ENCODE measurements at places on chromosomes 6 and 20. TPM values are rescaled to one million over a fixed set of nuclear protein-coding genes. Genes with fewer than 3 reads are reported as not detected.

- DNase-seq, result no peak
Measured at GRCh38 chr6:86775893-86776292, 161.4 kb upstream of the HTR1E start.

DNA sequence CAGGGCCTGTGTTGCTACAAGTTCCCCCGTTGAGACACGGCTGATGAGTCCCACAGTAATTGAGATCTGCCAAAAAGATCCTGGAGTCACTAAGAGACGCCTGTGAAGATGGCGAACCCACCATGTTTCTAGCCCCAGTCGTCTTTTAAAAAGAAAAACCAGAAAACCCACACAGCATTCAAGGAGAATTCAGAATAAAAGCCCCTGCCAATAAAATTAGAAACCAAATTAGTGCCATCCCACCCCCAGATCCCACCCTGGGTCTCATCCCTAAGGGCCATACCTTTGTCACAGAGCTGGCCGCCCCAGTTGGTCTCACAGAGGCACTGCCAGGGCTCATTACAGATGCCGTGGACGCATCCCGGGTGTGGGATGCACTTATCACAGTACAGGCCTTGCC is 21.6 kb downstream of the JAG1 start:
- no peak for DNase-seq

DNA sequence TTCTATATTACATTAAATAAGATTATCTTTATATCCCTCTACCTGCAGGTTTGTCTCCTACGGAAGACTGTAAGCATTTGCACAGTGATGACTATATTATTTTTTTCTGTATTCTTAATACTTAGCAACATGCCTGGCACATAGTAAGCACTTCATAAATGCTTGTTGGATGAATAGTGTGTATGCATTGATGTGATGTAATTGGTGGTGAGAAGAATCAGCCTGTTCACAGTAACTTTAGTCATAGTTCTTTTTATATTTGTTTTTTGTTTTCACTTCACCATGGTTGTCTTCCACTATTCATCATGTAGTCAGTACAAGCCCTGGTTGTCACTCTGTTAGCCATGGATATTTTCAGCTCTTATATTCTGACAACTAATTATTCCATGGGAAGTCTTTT is 184.0 kb upstream of the FLRT3 start:
- DNase-seq, result no peak

- no peak for DNase-seq
Measured at GRCh38 chr6:81894306-81894705, 141.8 kb upstream of the TENT5A start.

DNA sequence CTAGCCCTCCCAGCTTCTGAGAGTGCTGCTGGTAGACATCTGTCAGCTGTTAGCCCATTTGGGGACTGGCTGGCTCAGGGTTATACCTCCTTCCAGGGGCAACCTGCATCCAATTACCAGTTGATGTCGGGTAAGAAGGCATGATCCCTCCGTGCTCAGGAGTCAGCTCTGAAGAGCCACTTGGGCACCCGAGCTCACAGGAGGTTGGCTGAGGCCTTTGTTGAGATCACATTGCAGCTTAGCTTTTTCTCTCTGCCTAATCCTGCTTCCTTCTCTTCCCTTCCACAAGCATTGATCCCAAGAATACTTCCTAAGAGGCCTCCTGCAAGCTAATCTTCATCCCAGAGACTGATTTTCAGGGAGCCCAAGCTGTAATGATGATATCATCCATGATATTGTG is 35.5 kb downstream of the SCP2D1 start:
- peak; percentile 56 for DNase-seq

DNA sequence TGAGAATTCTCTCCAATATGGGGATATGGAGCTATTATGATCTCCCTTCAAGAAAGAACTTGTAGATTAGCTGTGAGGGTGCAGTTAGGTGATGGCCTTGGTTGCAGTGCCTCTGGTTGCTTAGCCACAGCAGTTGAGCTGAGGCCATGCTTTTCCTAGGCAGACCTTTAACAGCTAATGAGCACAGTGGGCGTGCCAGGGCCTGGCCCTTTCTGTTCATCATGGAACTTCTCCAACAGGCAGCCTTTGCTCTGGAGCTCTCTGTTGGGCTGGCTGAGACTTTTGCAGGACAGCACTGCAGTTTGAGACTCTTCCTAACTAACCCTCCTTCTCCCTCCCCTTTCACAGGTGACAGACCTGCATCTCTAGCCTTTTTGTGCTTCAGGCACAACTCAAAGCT is 39.7 kb upstream of the TMEM170B start:
- DNase-seq, result no peak

DNA sequence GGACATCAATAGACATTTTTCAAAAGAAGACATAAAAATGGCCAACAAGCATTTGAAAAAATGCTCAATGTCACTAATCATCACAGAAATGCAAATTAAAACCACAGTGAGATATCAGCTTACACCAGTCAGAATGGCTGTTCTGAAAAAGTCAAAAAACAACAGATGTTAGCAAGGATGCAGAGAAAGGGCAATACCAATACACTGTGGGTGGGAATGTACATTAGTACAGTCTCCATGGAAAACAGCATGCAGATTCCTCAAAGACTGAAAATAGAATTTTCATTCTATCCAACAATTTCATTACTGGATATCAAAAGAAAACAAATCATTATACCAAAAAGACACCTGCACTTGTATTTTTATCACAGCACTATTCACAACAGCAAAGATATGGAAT is 85.3 kb downstream of the DCDC2 start:
- DNase-seq, result no peak

- DNase-seq, result peak; percentile 67
Measured at GRCh38 chr6:147820520-147820919, 312.0 kb downstream of the SAMD5 start.

GRCh38 chr6:5325173-5325572 is 63.9 kb downstream of the FARS2 start:
- DNase-seq, result no peak

DNA sequence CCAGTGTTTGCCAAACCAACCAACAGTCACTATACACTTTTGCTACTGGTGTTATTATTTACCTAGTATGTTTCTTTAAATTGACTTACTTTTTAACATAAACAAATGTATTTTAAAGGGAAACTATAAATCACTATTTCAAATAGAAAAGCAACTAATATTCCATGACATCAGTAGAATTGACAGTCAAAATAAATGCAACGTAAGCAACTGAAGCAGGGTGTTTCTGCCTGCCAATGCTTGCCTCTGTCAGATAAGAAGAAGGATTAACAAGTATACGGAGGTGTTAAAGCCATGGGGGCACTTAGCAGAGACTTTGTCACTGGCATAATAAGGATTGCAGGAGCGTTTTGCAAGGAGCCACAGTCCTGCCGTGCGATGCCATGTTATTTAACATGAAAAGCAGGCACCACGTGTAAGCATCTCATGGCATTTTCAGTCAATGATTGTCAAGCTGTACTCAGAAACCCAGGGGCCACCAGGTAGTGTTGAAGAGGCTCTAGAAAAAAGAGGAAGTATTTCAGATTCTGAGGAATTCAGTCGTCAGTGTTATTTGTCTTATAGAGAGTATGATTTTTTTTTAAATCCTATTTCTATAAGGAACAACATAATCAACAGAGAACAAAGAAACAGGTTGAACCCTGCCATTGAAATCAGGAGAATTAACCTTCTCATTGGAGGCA is 131.7 kb downstream of the BFSP1 start:
- peak; percentile 23 for DNase-seq

DNA sequence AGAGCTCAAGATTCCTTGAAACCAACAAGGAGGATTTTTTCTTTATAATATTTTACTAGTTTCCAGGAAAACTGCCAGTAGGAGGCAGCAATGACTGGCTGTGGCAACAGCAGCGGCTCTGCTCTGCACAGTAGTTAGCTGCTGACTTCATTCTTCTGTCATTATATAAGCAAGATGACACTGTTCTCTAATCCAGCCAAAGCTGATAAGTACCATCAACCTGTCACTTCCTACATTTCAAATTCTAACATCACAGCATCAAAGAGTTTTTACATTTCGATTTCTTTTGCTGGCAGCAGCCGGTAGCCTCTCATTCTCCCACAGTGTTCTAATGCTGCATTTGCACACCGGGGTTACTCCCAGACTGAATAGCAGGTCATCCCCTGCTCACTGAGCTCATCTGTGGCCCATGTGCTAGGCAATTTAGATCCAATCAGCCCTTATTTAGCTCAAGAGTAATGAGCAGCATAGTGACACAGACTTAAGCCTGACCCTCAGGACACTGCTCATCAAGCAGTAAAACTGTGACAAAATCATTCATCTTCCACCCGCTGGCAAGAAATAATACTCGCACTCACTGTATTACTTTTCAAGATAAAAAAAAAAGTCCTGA is 67.8 kb downstream of the MMS22L start:
- DNase-seq, result peak; percentile 76

- no peak for DNase-seq
Measured at GRCh38 chr6:7341989-7342742, 29.2 kb upstream of the SSR1 start.

DNA sequence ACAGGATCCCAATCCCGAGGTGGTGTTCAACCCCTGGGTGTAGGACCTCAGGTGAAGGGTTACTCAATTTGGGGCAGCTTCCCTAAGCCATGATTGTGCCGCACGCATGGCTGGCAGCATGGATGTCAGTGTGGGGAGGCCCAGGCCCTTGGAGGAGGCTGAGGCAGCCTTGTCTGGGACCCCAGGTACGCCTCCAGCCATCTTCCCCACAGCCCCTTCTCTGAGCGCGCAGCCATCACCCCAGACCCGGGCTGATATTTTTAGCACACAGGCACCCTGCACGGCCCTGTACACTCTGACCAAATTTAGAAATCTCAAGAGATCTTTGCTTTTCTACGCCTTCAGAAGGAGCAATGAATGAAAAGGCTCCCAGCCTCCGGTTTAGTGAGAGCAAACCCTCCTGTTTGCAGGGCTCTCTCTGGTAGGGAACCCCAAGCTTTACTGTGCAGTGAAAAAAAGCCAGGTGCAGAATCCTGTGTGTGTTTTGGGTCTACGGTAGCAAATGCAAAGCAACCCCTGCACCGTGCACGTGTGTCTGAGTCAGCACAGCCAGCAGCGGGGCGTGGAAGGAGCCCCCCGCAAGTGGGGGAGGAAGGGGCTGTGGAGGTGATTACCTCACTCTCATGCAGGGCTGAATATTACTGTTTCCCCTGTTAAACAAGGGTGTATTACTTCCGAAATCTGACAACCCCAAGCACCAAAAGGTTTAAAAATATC is 44.3 kb downstream of the CTCFL start:
- no peak for DNase-seq

DNA sequence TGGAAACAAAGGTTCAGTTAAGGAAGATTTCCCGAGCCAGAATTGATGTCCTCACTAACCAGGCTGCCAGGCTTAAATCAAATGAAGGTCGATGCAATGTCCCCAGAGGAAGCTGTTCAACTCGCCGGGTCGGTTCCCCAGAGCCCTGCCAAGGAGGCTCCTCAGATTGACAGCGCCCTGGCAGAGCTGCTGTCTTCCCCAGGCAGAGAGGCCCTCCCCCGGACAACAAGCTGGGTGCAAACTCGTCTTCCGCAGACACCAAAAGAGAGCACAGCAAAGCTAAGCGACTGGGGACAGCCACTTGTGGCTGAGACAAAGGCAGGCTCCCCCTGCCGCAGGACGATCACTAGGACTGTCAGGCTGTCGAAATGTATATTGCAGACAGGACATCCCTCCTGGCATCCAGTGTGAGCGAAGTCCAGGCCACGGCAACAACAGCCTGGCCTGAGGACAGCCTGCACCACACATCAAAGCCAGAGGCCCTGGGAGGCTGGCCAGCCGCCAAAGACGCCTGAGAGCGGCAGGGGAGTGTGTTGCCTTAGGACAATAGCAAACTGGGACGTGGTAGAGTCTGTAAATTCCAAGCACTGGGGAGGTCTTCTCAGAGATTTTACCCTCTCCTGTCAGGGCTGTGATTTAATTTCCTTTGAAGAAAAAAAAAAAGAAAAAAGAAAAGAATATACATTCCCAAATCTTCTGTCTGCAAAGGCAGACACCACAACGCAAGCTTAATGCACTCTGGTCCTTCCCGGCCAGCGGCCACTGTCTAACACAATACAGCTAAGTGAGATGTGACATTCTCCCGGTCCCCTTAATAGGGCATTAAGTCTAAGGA is 99.1 kb downstream of the HIVEP2 start:
- peak; percentile 87 for DNase-seq

GRCh38 chr20:63394069-63394919 is 33.1 kb upstream of the CHRNA4 start:
- peak; percentile 58 for DNase-seq

- DNase-seq, result no peak
Measured at GRCh38 chr6:142058551-142059290, 74.0 kb upstream of the GJE1 start.

Gene CST2
- not detected for total RNA-seq

Gene RAET1L
- total RNA-seq, result not detected

Gene SLC22A3
- total RNA-seq, result 0.06 TPM

Gene MYMX
- total RNA-seq, result 0.54 TPM

Gene BPIFB1
- total RNA-seq, result not detected

Measured in neural progenitor cell (in vitro differentiated cells).